ENCODE measurements at places on chromosomes 5 and 9. TPM values are rescaled to one million over a fixed set of nuclear protein-coding genes. Genes with fewer than 3 reads are reported as not detected.

PRR16 gene
- 7.7 TPM for total RNA-seq

TXNDC8 gene
- not detected for total RNA-seq

FAM163B gene
- 0.39 TPM for total RNA-seq

CTSL gene
- total RNA-seq, result 478 TPM
